ENCODE measurements at places on chromosomes 5 and 9.
A peak's percentile ranks its signal among the peaks of the same experiment; 100 is the strongest.

- DNase-seq = no peak
Measured at GRCh38 chr5:122581629-122582028, 193.3 kb upstream of the SNX2 start.

GRCh38 chr5:144504929-144505577 lies 334.4 kb downstream of the KCTD16 start:
- DNase-seq = no peak

- no peak for DNase-seq
Measured at GRCh38 chr5:56449071-56449640, 216.0 kb upstream of the ANKRD55 start.

DNA sequence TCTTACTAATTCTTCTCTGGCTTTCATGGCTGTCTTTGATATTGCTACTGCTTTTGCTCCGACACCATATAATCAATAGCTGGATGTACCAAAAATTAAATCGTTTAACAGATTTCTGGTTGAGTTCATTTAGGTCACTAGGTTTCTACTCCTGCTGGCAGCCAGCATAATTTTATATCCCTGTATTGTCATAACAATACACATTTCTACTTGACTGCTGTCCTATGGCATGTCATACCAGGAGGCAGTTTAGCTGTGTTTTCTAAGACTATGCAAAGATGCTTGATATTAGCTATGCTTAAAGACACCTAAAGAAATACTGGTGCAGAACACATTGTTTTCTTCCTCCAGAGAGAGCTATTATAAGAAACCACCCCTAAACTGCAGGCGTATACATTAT lies 337.2 kb upstream of the CDH6 start:
- no peak for DNase-seq

- DNase-seq = no peak
Measured at GRCh38 chr5:127056896-127057295, 16.4 kb downstream of the C5orf63 start.

GRCh38 chr9:84001621-84002020 lies 21.0 kb downstream of the RMI1 start:
- no peak for DNase-seq

DNA sequence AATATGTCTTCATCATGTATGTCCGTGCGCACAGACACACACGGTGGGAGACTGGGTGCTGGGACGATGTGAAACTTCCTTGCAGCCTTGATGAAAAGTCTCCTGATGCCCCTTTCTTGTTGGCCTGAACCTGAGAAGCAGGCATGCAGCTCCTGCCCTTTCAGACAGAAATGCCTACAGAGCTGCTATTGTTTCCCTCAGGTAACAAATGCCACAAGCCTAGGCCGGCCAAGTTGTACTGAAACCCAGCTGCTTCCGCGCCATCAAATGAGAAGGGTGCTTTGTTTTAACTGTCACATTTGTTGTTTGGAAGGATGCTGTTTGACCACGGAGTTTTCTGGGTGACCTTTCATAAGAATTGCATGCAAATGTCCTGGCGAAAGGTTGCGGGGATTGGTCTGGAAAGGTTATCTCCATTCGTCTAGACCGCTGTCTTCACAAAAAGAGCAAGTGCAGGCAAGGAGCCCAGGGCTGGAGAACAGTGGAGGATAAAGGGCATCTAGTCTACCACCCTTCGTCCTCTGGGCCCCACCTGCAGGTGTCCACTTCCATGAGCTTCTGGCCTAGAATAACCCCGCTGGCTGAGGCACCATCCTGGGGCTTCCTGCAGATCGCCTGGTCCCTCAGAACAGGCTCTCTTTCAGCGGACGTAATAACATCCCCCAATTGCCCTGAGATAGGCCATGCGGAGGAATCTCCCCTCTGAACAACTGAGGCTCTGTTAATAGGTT lies 197.2 kb downstream of the SEMA6A start:
- no peak for DNase-seq

DNA sequence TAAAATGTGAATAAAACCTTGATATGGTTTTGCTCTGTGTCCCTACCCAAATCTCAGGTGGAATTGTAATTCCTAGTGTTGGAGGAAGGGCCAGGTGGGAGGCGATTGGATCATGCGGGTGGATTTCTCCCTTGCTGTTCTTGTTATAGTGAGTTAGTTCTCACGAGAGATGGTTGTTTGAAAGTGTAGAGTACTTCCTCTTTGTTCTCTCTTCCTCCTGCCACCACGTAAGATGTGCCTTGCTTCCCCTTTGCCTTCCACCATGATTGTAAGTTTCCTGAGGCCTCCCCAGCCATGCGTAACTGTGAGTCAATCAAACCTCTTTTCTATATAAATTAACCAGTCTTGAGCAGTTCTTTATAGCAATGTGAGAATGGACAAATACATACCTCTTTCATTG lies 34.9 kb downstream of the TARS1 start:
- no peak for DNase-seq

DNA sequence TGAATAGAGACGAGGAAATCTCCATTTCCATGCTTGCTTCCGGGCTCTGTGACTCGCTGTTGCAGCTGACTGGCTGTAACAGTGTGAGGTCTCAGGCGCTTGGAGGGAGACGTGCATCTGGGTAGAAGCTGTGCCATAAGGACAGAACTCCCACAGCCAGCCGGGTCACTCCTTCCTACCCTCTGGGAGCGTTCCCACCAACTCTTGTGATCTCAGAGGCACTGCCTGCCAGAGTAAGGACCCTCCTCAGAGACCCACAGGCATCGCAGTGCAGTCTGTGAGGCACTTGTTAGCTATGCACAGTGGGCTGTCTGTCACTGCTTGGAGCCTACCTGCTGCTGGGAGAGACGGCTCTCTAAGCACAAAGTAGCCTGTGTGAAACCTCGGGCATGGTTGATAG lies 203.4 kb upstream of the SEMA6A start:
- peak; percentile 35 for DNase-seq

DNA sequence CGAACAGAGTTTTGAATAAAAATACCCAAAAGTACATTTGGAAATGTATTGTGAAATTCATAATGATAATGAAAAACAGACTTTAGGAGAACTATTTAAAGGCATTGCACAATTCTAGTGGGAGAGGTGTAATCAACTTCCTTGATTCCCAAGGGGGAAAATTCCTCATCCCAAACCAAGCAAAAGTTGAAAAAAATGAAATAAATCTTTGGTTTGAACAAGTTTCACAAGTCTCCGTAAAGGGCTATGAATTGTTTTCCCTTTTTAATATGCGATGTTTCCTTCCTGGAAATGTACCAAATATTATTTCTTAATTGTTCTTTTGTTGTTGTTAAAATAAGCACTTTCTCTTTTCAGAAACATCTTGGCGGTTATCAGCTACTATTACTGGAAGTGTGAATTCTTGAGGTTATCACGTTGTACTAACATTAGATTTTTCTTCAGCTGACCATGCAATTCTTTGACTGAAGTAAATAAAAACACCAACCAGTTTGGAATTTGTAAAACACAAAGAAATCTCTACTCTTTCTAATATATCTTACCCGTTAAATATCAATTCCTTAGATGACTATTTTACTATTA lies 59.3 kb downstream of the SVEP1 start:
- DNase-seq = no peak

GRCh38 chr9:95635986-95636671 lies 119.4 kb upstream of the PTCH1 start:
- DNase-seq = no peak

- no peak for DNase-seq
Measured at GRCh38 chr5:39176759-39177630, 42.4 kb downstream of the FYB1 start.

- DNase-seq = no peak
Measured at GRCh38 chr9:101849102-101849707, 110.8 kb upstream of the GRIN3A start.

DNA sequence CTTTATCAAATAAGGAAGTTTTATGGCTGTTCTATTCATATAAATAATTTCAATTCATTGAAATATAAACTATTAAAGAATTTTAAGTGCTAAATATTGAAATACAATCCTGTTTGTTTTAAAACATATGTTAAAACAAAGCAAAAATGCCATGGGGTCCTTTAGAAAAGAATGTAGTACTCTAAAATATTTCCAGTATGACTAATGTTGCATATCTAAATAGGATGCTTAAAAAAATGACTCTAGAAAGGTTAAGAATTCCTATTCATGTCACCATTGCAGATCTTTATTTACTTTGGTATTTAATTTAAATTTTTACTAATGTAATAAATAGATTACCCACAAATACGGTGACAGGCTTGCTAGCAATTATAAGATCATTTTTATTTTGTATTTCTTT lies 132.3 kb downstream of the ZNF608 start:
- no peak for DNase-seq

GRCh38 chr5:125412561-125413495 lies 666.4 kb upstream of the ZNF608 start:
- peak; percentile 95 for DNase-seq

GRCh38 chr5:103293719-103294118 lies 35.2 kb downstream of the MACIR start:
- DNase-seq = no peak

DNA sequence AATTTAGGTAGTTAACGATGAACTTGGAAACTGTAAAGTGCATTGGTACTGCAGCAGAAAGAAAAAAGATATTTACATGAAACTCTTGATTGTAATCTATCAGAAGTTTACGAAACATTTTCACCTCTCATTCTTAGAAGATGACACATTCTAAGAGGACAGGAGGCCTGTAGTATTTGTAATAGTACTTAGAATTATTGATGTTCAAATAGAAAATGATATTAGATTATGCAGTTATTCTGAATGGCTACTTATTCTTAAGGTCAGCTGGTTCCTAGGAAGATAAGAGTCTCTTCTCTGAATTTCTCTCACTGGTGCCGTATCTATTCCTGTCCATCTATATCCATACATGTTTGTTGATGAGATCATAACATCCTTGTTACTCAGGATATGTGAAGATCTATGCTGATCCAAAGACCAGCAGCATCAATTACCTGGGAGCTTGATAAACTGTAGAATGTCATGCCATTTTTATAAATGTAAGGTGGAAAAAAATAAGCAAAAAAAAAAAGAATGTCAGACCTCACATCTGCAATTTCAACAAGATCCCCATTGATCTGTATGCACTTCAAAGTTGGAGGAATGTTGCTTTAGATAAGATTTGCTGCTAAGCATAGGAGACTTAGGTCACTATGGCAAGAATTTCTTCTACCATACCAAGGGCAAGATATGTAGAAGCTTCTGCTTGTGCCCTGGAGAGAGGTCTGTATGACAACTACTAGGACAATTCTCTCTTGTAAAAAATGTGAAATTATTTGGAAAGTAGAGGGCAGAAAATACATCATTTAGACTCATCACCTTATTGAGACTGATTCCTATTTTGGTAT lies 42.4 kb upstream of the RICTOR start:
- no peak for DNase-seq
